ENCODE measurements at places on chromosomes 1 and 21. TPM values are rescaled to one million over a fixed set of nuclear protein-coding genes. Genes with fewer than 3 reads are reported as not detected.

Gene LHX8
- total RNA-seq: not detected

Gene DCDC2B
- total RNA-seq: not detected

- no peak for DNase-seq
Measured at GRCh38 chr1:60924964-60925798, 157.2 kb upstream of the NFIA start.

DNA sequence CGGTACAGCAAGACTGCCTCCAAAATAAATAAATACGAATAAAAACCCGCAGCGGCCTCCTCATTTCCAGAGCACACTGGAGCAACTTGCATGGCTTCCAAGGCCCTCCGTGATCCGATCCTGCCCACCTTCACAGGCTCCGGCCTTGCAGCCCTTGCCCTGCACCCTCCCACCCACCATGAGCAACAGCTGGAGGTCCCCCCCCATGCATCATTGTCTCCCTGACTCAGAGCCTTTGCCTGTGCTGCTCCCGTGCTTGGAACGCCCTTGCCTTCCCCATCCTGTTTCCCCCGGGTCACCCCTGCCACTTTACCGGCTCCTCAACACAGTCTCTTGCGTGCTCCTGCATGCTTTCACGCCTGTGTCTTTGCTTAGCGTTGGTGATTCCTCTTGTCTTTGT lies 71.0 kb upstream of the ANGPTL1 start:
- peak; percentile 59 for DNase-seq

DNA sequence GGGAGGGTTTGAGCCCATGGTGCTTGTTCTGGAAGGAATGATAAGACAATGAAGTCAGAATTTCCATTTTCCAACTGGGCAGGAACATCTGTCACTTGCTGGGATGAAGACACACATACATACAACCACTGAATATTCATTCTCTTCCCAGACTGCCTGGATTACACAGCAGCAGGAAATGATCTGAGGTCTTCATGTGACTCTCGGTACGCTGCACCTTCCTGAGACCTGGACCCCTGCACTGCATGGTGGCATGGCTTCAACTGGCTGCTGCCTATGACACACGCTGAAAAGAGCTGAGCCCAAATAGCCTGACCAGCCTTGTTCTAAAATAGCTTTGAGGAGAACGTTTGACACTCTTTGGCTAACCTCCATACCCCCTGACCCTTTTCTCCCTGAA lies 150.6 kb downstream of the GABPA start:
- DNase-seq: no peak

- DNase-seq: no peak
Measured at GRCh38 chr21:18715606-18716005, 312.0 kb upstream of the TMPRSS15 start.

GRCh38 chr1:200041337-200042118 lies 14.0 kb downstream of the NR5A2 start:
- DNase-seq: no peak
